ENCODE measurements at places on chromosomes 3 and 15.

- no peak for DNase-seq
Measured at GRCh38 chr15:52715411-52715810, 36.2 kb upstream of the ATOSA start.

DNA sequence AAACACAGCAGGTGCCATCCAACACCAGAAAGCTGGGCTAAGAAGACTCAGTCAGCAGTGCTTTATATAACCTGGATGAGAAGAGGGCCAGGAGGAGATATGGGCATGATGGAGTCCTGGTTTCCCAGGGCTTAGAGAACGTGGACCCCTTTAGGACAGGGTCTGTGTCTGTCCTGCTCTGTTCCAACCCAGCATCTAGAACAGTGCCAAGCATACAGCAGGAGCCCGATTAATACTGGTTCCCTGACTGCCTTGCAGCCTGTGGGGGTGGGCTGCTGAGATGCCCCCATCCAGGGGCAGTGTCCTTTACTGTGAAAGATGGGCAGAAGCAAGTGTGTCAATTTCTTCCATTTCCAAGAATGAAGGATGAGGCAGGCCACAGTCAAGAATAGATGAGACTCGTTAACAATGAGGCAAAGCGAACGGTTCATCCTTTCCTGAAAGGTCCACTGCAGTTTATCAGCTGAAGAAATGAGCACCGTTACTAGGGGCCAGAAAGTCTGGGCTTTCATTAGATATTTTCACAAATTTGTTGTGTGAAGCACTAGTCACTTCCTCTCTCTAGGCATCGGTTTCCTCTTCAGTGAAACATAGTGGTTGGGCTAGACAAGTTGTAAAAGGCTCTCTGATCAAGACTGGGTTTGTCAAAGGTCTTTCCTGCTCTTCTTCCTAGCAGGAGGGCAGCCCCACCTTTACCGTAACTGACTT, 72.0 kb upstream of the HERC1 start:
- DNase-seq = no peak

DNA sequence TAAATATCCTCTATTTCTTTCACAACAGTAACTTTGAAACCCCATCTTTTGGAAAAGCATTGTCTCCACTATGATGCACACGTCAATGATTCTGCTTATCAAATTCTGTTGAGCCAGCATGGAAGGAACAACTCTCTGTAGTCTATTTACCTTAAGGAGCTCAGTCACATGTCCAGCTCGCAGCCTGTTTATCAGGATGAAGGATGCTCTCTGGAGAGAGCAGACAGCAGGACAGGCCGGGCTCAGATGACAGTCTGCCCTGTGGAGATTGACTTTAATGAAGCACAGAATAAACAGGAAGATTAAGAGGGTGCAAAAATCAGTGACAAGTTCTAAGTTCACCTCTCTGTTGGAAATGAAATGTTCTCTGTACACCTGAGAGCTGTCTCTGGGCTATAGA, 30.6 kb upstream of the MNS1 start:
- no peak for DNase-seq

- no peak for DNase-seq
Measured at GRCh38 chr3:39419742-39420315, 13.3 kb downstream of the RPSA start.

GRCh38 chr15:67999320-68000100, 54.6 kb upstream of the PIAS1 start:
- no peak for DNase-seq

DNA sequence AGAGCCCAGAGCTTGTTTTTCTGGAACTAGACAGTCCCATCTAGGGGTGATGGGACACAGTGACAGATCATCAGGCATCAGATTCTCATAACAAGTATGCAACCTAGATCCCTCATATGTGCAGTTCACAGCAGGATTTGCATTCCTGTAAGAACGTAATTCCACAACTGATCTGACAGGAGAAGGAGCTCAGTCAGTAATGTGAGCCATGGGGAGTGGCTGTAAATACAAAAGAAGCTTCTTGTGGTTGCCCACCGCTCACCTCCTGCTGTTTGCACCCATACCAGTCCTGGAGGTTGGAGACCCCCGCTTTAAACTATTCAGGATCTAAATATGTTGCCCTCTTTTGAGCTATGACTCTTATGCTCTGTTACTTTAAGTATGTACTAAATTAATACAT, 167.3 kb downstream of the ALCAM start:
- DNase-seq = no peak

GRCh38 chr3:56919137-56919796, 117.5 kb upstream of the ARHGEF3 start:
- DNase-seq = no peak

- no peak for DNase-seq
Measured at GRCh38 chr3:44492496-44492895, 15.0 kb upstream of the ZNF445 start.

DNA sequence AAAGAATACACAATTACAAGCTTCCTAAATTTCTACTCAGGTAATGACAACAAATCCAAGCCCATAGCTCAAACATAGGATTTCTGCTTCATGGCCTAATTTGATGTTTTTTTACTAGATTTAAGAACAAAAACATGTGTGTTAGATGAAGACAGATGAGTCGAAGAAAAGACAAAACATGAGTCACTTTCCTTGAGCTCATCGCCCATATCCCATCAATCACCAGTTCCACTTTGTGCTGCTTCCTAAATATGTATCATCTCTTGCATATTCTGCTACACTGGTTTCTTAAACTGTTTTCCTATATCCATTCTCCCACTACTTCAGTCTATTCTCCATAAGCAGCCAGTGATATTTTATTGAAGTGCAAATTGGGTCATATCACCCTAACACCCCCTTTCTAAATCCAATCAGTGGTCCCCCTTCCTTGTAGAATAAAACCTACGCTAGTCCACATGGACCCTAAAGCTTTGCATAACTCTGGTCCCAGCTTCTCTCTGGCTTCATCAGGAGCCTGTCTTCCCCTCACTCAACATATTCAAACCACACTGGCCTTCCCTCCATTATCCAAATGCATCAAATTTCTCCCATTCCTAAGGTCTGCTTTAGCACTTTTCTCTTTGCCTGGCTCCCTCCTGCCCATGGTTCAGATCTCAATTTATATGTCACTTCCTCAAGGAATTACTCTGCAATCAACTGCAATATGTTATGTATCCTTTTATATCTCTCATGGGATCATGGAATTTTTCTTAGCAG, 1033.9 kb downstream of the FHIT start:
- DNase-seq = no peak

DNA sequence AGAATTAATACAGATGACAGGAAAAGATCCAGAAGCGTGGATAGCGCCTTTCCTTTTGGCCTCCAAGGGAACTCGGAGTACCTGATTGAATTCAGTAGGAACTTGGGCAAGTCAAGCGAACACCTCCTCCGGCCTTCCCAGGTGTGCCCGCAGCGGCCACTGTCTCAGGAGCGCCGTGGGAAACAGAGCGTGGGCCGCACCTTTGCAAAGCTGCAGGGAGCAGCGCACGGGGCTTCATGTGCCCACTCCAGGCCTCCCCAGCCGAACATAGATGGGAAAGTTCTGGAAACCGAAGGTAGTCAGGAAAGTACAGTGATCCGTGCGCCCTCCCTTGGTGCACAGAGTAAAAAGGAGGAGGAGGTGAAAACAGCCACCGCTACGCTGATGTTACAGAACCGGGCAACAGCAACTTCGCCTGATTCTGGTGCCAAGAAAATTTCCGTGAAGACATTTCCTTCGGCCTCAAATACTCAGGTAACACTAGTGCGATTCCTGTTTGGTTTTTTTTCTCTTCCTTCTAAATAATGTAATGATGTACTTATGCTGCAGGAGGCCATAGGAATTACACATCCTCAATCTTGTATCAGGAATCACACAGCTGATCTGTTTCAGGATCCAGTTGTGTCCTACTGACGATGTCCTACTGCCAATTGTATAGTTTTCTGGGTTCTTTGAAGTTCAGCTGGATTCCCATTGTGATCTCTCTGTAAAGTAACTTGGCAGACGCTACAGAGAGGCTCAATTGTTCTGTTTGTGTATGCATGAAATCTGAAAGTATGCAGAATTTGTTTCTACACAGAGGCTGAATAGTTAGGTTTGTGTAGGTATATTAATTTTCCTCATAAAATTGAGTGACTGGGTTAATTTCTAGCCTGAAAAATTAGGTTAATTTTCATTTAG, 63.1 kb downstream of the CGNL1 start:
- DNase-seq = no peak

Measured in stimulated activated CD4-positive, alpha-beta T cell treated with anti-CD3 and anti-CD28 coated beads, Interleukin-4, amount 100 ng/mL, for 4 hours (primary cell).